ENCODE measurements at places on chromosomes 5 and 9.
A peak's percentile ranks its signal among the peaks of the same experiment; 100 is the strongest.

GRCh38 chr5:158812408-158812807 is 287.3 kb downstream of the EBF1 start:
- peak; percentile 38 for DNase-seq

DNA sequence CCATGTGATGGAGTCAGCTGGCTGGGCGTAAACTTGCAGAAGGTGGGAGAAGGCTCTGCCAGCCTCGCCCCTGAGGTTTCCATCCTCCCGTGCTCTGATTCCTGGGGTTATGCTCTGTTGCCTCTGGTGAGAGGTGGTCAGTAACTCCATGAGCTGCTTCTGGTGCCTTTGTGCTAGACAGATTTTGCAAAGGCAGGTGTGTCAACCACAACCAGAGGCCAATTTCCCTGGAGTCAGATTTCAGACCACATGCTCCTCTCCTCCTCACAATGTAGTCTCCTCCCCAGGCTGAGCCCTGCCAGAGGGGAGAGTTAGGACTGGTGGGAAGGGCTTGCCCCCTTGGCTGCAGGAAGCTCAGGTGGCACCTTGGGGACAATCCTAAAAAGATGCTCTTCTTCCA is 38.8 kb upstream of the TENT4A start:
- DNase-seq: no peak

GRCh38 chr9:101457003-101457402 is 21.4 kb upstream of the ALDOB start:
- no peak for DNase-seq

DNA sequence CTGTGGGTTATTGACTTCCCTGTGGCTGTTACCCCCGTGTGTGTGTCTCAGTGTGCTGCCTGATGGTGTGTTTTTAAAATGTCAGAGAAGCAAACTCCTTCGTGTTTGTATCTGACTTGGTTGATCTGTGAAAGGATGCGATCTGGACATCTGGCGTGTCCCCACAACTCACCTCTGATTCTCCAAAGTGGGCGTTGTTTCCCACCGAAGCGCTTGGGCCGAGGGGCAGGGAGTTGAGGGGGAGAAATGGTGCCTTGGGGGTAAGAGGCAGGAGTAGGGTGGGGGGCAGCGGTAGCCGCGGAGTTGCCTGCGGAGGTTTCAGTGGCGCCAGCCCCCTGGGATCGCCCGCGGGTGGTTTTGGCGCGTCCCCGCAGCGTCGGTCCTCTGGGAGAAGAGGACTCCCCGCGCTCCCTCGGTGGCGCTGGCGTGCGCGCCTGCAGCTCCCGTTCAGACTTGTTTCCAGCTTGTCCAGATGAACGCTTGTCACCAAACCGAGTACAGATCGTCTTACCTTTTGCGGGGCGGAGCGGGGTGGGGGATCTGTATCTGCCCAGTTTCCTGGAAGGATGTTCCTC is 1.1 kb downstream of the MAST4 start:
- DNase-seq: no peak

DNA sequence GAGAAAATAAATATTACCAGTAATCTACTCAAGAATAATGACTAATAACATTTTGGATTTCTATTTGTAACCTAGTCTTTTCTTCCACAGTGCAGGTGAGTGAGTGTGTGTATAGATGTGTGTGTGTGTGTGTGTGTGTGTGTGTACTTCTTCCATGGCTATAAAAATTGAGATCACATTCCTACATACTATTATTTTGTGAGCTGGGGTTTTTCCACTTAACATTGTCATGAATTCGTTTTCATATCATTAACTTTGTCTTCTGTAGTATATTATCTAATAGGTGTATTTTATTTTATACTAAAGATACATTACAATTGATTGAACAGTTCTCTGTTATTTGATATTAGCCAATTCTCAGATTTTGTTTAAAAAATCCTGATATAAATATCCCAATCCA is 152.4 kb upstream of the TRPC7 start:
- DNase-seq: no peak

DNA sequence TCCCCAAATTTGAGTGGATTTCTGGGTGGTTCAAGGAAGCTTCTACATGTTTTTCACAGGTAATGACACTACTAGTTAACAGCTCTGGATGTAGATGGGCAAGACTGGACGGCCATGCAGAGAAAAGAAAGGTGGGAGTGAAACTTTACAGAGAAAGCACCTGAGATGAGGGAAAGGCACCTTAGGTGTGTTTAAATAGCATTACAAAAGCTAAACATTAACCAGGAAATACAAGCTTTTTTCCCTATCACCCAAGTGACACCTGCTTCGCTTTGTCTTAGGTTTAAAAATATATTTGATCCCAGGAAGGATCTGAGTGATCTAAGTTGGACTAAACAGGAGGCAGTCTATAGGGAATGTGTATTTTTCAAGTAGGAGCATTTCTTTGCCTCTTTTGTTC is 8.3 kb downstream of the C9orf152 start:
- no peak for DNase-seq

DNA sequence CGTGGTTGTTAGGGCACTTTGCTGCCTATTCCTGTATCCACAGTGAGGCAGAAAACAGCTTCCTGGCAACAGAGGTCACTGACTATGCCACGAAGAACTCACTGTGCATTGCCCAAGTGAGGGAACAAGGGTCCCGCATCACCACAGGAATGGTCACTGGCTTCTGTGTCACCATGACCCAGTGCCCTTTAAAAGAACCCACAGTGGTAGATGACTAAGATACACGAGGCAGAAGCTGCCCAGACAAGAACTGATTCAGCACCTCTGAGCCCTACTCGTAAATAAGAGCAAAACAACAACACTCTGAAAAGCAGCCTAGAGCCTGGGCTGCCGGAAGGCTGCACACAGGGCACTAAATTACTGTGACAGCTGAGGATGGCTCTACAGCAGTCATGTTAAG is 236.6 kb upstream of the RASEF start:
- DNase-seq: no peak

GRCh38 chr5:105544300-105544699 is 1981.7 kb upstream of the NUDT12 start:
- no peak for DNase-seq

- DNase-seq: no peak
These were observed 106.3 kb upstream of the SPOCK1 start for GRCh38 chr5:137605411-137605810.

GRCh38 chr5:9197881-9198260 is 348.0 kb downstream of the SEMA5A start:
- DNase-seq: no peak

GRCh38 chr5:171442287-171443042 is 23.0 kb downstream of the FGF18 start:
- no peak for DNase-seq

GRCh38 chr9:12221470-12221869 is 471.7 kb upstream of the TYRP1 start:
- DNase-seq: no peak

DNA sequence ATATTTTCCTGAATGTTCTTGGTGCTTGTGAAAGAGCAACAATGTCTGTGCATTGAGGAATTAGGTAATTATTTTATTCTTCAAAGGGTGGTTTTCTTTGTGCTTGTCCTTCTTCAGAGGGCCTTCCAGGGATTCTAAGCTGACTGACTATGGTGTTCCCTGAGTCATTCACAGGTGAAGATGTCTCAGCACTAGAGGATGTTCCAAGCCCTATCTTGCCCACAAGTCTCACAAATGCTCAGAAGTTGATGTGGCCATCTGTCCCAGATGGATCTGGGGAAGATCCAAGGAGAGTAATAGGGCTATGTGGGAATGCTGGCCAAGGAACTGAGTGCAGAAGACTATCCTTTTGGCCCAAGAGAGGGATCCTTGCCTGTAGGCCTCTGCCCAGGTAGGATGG is 120.9 kb downstream of the ADAMTSL1 start:
- no peak for DNase-seq

DNA sequence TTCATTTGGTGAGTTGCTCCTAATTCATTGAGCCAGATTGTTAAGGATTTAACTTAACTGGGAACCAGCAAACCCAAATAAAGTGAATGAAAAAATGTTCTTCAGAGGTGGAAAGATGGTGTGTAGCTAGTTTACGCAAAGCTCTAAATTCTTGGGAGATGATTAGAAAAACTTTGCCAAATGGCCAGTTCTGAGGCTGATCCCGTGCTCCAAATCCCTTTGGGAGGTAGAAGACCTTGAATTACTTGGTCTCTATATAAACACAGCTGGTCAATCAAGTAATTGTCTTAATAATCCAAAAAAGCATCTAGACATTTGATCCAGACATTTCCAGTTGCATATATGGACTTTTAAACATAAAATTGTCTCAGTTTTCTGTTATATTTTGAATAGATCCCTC is 11.4 kb downstream of the ACTL7B start:
- no peak for DNase-seq

GRCh38 chr5:24855485-24855884 is 210.7 kb upstream of the CDH10 start:
- no peak for DNase-seq

- no peak for DNase-seq
These were observed 8.7 kb upstream of the PSMD5 start for GRCh38 chr9:120851449-120851848.

- DNase-seq: no peak
These were observed 564.0 kb upstream of the BRINP1 start for GRCh38 chr9:119933191-119933590.

DNA sequence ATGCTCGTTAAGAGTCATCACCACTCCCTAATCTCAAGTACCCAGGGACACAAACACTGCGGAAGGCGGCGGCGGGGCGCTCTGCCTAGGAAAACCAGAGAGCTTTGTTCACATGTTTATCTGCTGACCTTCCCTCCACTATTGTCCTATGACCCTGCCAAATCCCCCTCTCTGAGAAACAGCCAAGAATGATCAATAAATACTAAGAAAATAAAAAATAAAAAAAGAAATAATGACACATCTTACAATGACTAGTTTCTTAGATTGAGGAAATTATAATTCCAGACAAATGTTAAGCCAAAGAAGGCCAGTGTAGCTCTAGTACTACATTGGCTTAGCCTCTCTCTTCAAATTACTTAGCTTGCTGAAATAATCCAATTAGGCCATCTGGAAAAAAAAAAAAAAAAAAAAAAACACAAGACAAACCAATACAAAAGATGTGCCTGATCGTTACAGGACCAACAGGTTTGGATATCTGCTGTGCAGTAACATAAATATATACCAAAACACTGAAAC is 58.0 kb downstream of the ANXA2R start:
- no peak for DNase-seq

DNA sequence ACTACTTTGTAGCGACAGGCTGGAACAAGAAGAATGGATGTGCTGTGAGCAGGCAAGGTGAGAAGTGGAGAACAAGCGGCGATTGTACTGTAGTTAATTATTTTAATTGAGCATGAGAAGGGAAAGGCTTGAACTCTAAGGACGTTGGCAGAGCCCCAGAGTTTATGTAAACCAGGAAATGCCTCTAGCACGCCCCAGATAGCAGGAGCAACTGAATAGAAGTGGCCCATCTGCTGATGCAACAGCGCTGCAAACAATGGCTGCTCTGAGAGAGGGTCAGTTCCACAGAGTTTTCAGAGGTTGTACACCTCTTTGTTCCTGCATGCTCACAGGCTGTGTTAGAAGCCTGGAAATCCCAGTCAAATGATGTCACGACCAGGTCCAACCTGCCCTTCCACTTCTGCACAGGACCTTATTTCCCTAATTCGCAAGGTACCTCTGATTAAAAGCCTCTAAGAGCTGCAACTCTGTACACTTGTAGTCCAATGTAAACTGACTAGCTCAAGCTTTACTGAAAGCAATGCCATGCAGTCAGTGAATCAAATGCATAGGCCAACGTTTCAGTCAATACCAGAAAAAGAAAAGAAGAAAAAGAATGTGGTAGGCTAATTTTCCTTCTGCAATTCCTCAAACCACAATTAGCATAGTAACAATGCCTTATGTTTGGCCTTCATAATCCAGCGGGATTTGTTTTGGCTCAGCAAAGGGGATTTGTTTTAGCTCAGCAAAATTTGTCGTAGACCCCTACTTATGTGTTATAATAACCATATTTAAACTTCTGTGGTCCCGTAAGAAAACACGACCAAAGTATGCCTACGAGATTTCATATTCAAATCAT is 119.6 kb upstream of the RETREG1 start:
- no peak for DNase-seq

- DNase-seq: no peak
These were observed 209.7 kb downstream of the GADD45G start for GRCh38 chr9:89814340-89815040.

- no peak for DNase-seq
These were observed 17.3 kb downstream of the LPCAT1 start for GRCh38 chr5:1506242-1507013.

- DNase-seq: no peak
These were observed 51.5 kb upstream of the HRH2 start for GRCh38 chr5:175606409-175606808.

- DNase-seq: no peak
These were observed 153.4 kb upstream of the MPDZ start for GRCh38 chr9:13432904-13433303.
